ENCODE measurements at places on chromosomes 5 and 9. TPM values are rescaled to one million over a fixed set of nuclear protein-coding genes. Genes with fewer than 3 reads are reported as not detected.

DNA sequence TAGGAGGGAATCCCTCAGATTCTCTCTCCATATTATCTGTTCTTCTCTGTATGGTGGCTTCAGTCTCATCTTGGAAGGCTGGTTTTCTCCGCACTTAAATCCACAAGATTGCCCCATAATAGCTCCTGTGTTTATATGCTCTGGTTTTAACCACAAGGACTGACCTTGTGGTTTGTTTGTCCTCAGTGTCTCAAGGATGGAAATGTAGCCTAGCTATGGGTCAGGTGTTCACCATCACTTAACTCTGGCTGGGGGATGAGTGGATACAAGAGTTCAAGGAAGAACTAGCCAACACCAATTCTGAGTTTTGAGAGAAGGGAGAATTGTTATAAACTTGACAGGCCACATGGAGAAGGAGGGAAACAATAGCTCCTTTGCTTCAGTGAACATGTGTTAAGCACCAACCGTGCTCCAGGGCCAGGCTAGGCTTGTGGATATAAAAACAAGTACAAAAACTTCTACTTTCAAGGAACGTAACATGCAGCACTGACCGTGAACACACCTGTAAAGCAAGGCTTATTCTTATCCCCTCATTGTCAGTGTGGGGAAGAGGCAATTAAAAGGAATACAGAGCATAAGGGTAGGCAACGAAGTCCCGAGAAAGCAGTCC is 75.6 kb upstream of the VLDLR start:
- no peak for DNase-seq
- no peaks in the 10 kb centered on the region for H3K27me3 ChIP-seq
- no peak overlapping the region for H3K27ac ChIP-seq
- no peaks in the 10 kb centered on the region for H3K4me1 ChIP-seq

Gene NIM1K
- not detected for total RNA-seq

DNA sequence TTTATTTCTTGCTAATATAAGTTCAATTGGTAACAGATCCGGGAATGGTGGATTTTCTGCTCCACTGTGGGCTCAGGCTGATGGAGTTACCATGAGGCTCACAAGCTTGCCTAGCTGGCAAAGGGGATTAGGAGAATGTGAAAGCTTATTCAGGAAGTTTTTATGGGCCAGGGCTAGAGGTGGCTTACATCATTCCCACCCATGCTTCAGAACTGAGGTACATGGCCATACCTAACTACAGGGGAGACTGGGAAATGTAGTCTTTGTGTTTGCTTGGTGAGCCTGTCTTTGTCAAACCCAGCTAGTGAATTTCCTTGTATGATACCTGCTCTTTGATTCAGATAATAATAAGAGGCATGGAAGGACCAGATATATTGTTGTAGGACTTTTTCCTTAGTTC is 105.9 kb upstream of the DHFR start:
- H3K36me3 ChIP-seq, result no peaks in the 10 kb centered on the region
- no peak for DNase-seq
- peaks cover 19% of the 10 kb centered on the region for H3K4me1 ChIP-seq
- H3K4me3 ChIP-seq, result no peak overlapping the region
- H3K27ac ChIP-seq, result no peak overlapping the region
- H3K27me3 ChIP-seq, result no peaks in the 10 kb centered on the region

- no peak for DNase-seq
- no peaks in the 10 kb centered on the region for H3K27me3 ChIP-seq
- H3K4me3 ChIP-seq, result no peak overlapping the region
- H3K27ac ChIP-seq, result no peak overlapping the region
- H3K4me1 ChIP-seq, result no peaks in the 10 kb centered on the region
- no peaks in the 10 kb centered on the region for H3K36me3 ChIP-seq
Observed at GRCh38 chr5:66273121-66273520, 129.0 kb downstream of the SREK1 start.

DNA sequence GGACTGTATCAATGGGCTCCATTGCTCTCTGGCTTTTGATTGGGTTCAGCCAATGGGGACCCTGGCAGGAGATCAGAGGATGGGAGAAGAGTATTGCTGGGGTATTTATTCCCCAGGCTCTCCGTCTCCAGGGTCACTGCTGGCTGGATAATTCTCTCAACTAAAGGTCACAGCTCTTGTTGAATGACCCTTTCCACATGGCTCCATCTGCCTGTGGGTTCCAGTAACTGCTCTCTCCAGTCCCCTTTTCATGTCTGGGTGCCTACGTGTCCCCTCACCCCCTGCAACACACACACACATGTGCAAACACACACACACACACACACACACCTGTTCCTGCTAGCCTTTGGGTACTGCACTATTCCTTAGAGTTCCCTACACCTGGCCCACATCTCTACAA is 53.9 kb upstream of the RIC1 start:
- no peak overlapping the region for H3K4me3 ChIP-seq
- H3K36me3 ChIP-seq, result no peaks in the 10 kb centered on the region
- no peak overlapping the region for H3K27ac ChIP-seq

- no peak overlapping the region for H3K27ac ChIP-seq
- no peak overlapping the region for H3K4me3 ChIP-seq
- H3K4me1 ChIP-seq, result no peaks in the 10 kb centered on the region
- no peaks in the 10 kb centered on the region for H3K27me3 ChIP-seq
- DNase-seq, result no peak
- no peaks in the 10 kb centered on the region for H3K36me3 ChIP-seq
Observed at GRCh38 chr9:13626601-13627000, 347.1 kb upstream of the MPDZ start.

DNA sequence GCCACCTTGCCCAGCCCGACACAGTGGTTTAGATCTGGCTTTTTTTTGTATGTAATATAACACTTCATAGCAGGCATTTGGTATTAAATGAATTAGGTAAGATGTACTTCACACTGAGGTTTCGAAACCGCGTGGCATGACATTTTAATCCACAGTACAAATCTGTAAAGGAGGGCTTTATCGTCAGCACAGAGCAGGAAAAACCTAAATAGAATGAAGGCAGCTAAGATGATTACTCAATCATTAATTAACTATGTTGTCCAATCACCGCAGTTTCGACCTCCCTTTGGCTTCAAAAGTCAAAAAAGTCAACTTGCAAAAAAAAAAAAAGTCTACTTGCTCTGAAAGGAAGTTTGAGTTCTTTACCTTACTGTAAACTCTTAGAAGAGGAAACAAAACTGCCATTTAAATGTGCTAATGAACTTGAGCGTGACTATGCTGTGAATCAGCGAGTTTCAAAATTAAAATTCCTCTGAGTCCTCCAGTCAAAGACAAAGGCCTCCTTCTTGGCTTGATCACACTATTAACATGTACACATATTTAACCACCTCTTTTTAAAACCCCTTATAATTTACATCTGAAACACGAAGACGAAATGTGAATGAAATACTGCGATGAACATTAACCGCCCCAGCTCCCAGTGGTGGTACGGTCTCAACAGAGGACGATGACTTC is 698 bp upstream of the SEC24A start:
- no peaks in the 10 kb centered on the region for H3K36me3 ChIP-seq
- no peaks in the 10 kb centered on the region for H3K27me3 ChIP-seq
- peak; percentile 46 for DNase-seq

DNA sequence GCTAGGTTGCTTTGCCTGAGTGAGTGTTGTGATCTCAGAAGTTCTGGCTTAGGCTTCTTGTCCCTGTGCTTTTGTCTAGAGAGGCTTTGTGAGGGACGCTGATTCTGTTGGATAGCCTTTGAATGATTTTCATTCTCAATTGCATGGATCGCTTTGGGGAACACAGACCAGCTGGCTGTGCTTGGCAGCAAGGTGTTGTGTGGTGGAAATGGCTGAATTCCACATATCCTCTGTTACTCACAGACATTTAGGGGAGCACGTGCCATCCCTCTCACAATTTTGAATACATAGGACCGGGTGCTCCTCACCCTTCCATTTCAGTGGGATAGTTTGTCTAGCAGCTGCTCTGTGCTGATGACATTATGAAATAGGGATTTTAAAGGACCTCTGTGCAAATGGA is 76.2 kb downstream of the IQGAP2 start:
- H3K4me1 ChIP-seq, result peaks cover 62% of the 10 kb centered on the region
- H3K36me3 ChIP-seq, result no peaks in the 10 kb centered on the region
- no peak overlapping the region for H3K27ac ChIP-seq
- H3K4me3 ChIP-seq, result no peak overlapping the region

- H3K36me3 ChIP-seq, result peaks cover 80% of the 10 kb centered on the region
- no peak overlapping the region for H3K4me3 ChIP-seq
- no peaks in the 10 kb centered on the region for H3K27me3 ChIP-seq
- DNase-seq, result no peak
- H3K4me1 ChIP-seq, result 0 out of 2 replicates have a peak, but pooled peaks cover 3% of the 10 kb centered on the region
- H3K27ac ChIP-seq, result peak overlapping the region; percentile 79
Observed at GRCh38 chr5:180323941-180324600, 29.1 kb downstream of the GFPT2 start.

- no peaks in the 10 kb centered on the region for H3K36me3 ChIP-seq
- no peaks in the 10 kb centered on the region for H3K27me3 ChIP-seq
- H3K4me1 ChIP-seq, result no peaks in the 10 kb centered on the region
- DNase-seq, result no peak
Observed at GRCh38 chr5:74603376-74603775, 37.2 kb downstream of the ENC1 start.

- no peak overlapping the region for H3K4me3 ChIP-seq
- no peaks in the 10 kb centered on the region for H3K27me3 ChIP-seq
- peaks cover 16% of the 10 kb centered on the region for H3K4me1 ChIP-seq
- no peak for DNase-seq
- H3K36me3 ChIP-seq, result no peaks in the 10 kb centered on the region
Observed at GRCh38 chr9:124622882-124623281, 115.7 kb upstream of the NR5A1 start.

Gene ARL10
- 6.7 TPM for total RNA-seq

Gene FSD1L
- 10.9 TPM for total RNA-seq

DNA sequence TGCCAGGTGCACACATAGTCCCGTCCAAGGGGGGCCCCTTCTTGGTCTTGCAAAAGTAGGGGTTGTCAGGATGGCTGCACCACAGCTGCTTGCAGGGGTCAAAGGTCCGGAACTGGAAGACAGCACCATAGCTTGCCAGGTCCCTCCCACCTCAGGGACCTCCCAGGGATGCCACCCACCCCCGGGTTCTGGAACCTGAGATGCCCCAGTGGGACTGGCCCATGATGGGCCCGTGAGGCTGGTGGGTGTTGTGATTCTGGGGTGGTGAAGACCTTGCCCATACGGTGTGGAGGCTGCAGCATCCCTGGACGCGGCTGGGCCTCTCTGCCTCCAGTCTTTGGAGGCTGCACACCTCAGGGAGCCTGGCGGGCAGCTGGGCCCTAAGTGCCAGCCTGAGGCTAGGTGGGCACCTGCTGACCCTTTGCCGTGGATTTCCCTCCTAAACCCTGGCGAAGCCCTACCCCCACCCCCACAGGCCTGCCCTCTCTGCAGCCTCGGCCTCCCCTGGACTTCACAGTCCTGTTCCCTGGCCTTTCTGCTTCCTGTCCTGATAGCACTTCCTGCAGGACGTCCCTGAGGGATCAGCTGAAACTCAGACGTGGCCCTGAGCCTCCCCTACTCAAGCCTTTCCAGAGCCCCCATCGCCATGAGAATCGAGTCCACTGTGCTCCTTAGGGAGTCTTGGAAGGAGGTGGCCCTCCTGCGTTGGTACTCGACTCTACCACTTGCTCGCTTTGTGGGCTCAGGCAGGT is 92.1 kb downstream of the ZNF354C start:
- no peaks in the 10 kb centered on the region for H3K36me3 ChIP-seq
- no peaks in the 10 kb centered on the region for H3K27me3 ChIP-seq
- no peak overlapping the region for H3K27ac ChIP-seq

Gene RAB3C
- 11.7 TPM for total RNA-seq

DNA sequence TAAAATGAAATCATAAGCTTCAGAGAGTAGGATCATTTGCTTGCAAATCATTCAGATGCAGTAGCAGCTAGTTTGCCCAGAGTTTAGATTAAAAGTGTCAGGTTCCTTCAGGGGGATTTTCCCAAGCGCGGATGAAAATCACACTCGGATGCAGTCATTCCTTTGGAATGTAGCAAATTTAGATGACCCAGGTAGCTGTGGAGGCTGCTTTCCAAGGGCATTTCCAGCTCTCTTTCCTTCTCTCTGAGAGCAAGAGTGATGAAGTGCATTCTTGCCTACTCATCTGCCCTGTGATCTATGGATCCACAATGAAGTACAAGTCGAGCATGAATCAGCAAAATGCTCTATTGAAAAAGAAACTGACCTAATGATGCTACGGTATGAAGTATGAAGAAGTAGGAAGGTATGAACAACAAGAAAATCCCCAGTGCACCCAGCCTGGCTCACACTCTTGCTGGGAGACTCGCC is 200.2 kb downstream of the PLK2 start:
- DNase-seq, result peak; percentile 75
- no peak overlapping the region for H3K4me3 ChIP-seq
- H3K27me3 ChIP-seq, result no peaks in the 10 kb centered on the region
- peaks cover 3% of the 10 kb centered on the region for H3K4me1 ChIP-seq
- no peak overlapping the region for H3K27ac ChIP-seq
- no peaks in the 10 kb centered on the region for H3K36me3 ChIP-seq

- no peaks in the 10 kb centered on the region for H3K4me1 ChIP-seq
- no peak overlapping the region for H3K27ac ChIP-seq
- H3K36me3 ChIP-seq, result no peaks in the 10 kb centered on the region
- no peaks in the 10 kb centered on the region for H3K27me3 ChIP-seq
Observed at GRCh38 chr5:146041180-146041789, 64.1 kb downstream of the PLAC8L1 start.

GRCh38 chr9:98590101-98590500 is 118.6 kb downstream of the GABBR2 start:
- no peaks in the 10 kb centered on the region for H3K4me1 ChIP-seq
- no peaks in the 10 kb centered on the region for H3K36me3 ChIP-seq
- no peaks in the 10 kb centered on the region for H3K27me3 ChIP-seq
- DNase-seq, result no peak
- no peak overlapping the region for H3K27ac ChIP-seq

Gene INSL4
- total RNA-seq, result not detected

Gene IL5
- total RNA-seq, result not detected

Gene RBM27
- 77.2 TPM for total RNA-seq

Gene FAM221B
- total RNA-seq, result not detected

- no peak overlapping the region for H3K4me3 ChIP-seq
- no peak for DNase-seq
- peaks cover 2% of the 10 kb centered on the region for H3K36me3 ChIP-seq
- H3K27me3 ChIP-seq, result no peaks in the 10 kb centered on the region
Observed at GRCh38 chr5:80623999-80624398, 30.5 kb upstream of the MSH3 start.

DNA sequence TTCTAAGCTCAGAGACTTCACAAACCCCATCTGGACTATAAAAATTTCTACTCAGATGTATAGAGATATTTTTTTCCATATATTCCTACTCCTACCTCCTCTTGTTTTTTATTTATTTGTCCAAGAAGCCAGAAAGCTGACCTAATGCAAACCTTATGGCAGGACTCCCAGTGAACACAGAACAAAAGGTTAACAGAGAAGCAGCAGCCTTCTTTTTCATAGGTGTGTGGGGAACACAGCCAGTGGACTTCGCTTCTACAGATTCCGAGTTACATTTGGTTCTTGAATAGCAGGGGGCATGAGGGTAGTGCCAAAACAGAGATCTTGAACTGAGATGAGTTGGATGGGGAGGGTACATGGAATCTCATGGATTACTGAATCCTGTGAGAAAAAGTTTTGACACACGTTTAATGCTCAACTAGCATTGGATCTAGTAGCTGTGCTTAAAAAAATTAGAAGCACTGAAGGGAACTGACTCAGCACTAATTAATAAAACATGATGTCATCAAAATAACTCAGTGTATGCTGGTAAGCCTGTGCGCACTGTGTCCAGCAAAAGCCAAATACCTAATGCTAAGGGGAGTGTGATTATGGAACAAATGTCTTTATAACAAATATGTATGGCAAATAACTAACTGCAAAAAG is 240.1 kb downstream of the GABRB2 start:
- H3K27ac ChIP-seq, result no peak overlapping the region
- H3K4me3 ChIP-seq, result no peak overlapping the region
- DNase-seq, result no peak
- H3K27me3 ChIP-seq, result no peaks in the 10 kb centered on the region
- H3K4me1 ChIP-seq, result no peaks in the 10 kb centered on the region

Gene RNF180
- total RNA-seq, result 4.2 TPM

All from GM23338 (cell line).